ENCODE measurements at places on chromosomes 7 and 10. TPM values are rescaled to one million over a fixed set of nuclear protein-coding genes. Genes with fewer than 3 reads are reported as not detected.
A peak's percentile ranks its signal among the peaks of the same experiment; 100 is the strongest.

The GALNT17 gene
- 95.6 TPM for total RNA-seq

The SAMD9L gene
- total RNA-seq, result 3.7 TPM

The CPA4 gene
- not detected for total RNA-seq

DNA sequence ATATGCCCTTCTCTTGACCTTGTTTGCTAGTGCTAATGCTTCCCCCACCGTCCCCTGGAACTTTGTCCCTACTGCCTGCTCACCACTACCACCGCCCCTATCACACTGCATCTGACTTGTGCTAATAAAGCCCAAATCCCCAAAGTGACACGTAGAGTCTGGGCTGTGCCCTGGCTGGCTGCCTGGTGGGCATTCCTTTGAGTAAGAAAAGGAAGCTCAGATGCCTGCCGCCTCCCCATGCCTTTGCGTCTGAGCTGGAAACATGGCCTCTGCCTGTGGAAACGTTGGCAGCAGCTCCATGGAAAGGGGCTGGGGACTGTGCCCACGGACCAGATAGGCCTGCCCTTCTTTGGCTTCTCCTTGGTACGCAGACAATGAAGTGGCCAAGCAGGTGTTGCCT, 138.3 kb downstream of the CYP26A1 start:
- DNase-seq, result peak; percentile 81

- DNase-seq, result no peak
Measured at GRCh38 chr10:54372179-54372578, 428.9 kb downstream of the PCDH15 start.

The ATG9B gene
- 0.42 TPM for total RNA-seq

DNA sequence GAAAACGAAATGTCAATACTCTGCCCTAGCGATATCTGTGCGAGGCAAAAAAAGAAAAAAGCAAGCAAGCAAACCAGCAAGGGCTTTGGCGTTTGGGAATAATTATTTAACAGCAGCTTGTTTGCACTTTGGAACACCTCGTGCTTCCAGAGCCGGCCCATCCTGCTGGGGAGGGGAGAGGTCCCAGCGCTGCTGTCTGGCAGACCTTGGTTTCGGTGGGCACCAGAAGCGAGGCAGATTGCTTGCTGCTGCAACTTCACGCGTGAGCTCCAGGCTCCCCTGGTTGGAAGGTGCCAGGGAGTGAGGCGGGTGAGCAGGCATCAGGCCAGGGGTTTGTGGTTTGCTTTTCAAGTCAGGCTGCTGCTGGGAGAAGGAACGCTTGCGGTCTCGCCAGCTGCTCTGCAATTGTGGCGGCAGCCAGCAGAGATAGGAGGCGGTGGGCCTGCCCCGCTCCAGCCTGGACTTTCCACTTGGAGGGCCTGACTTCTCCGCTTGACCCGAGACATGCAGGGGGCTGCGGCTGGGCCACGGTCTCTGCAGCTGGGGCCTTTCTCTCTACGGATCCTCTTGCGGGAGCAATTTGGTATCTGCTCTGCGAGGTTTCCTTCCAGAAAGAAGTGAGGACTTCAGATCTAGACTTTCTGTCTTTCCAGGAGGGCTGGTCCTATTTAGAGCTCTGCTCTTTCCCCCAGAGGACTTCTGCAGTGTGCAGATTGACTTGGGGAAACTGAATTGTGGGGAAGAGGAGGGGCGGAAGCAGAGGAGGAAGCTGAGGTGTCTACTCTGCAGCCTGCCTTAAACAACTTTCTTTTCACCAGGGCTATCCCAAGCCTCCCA, 131.4 kb downstream of the PRPF18 start:
- no peak for DNase-seq

GRCh38 chr10:6579904-6580278, at the start of gene PRKCQ:
TSS of gene PRKCQ (minus strand) at chr10:6580276. CDS start at chr10:6515135, 65,141 bp downstream.
- DNase-seq, result no peak

The CTAGE8 gene
- total RNA-seq, result 1.5 TPM

DNA sequence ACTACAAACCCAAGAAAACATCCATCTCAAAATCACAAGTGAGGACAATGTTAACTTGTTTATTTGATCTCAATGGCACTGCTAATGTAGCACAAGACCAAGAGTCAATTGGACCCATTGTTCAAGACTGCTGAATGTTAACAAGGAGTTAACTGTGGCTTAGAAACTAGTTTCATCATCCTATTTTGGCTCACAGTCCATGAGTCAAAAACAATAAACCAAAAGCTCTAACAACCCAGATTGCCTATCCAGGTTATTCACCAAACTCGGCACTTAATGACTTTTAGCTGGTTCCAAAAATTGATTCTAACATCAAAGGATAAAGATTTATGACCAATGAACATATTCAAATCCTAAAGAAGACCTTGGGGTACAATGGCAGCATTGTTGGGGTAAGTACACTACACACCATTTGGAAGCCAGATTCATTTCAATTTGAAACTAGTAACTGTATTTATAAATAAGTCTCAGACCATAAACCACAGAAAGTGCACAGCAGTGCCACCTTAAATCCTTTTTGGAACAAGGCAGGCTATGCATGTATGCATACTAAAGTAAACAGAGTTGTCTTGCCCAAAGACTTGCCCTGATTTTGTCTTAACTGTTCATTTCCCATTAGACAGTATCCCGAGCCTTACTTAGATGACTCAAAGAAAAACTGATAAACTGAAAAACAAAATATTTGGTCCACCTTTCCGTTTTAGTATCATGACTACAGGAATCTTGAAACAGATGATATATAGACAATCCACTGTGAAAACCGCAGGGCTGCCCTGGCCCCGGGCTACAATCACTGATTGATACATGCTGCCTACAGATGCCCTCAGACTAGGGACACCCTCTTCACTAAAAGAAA, 84.5 kb downstream of the SRPK2 start:
- no peak for DNase-seq

GRCh38 chr7:106535234-106535932, 125.6 kb downstream of the CCDC71L start:
- peak; percentile 62 for DNase-seq

DNA sequence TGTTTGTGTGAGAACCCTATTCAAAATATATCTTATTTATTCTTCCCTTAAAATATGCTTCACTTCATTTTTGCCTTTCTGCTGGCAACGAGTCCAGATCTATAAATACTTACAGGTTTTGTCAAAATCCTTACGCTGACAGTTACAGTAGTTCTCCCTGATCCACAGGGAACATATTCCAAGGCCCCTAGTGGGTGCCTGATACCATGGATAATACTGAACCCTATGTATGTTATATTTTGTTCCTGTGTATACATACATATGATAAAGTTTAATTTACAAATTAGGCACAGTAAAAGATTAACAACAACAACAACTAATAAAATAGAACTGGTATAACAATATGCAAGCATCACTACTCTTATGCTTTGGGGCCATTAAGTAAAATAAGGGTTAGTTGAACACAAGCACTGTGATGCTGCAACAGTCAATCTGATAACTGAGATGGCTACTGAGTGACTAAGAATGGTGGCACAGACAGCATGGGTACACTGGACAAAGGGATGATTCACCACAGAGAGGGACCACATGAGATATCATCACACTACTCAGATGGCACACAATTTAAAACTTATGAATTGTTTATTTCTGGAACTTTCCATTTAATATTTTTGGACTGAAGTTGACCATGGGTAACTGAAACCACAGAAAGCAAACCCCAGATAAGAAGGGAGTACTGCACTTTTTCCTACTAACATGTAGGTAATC, 29.4 kb upstream of the PCGF5 start:
- DNase-seq, result no peak
